ENCODE measurements at places on chromosomes 6 and 20.
A peak's percentile ranks its signal among the peaks of the same experiment; 100 is the strongest.

GRCh38 chr6:48325701-48326100 is 214.7 kb upstream of the PTCHD4 start:
- no peak for DNase-seq

DNA sequence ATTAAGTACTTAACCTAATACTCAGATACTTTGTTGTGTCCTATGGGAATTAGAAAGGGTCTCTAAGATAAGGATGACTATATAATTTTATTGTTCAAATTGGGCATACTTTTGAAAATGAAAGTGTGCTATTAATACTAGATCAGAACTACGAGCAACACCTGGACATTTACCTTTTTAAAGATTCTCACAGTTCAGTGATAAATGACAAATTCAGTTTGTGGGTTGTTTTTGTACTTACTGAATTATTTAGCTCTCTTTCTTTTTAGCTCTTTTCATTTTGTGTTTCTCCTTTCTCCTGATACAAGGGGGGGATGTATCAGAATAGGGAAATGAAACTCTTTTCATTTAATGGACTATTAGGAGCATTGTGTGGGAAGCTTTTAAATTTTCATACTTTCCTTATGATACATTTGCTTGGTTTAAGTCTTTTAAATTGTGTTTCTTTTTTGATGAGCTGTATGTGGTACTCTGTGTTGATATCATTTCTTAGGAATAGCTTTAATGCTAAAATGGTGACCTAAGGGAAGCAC is 47.5 kb downstream of the PHF3 start:
- DNase-seq, result no peak

- no peak for DNase-seq
Observed at GRCh38 chr6:156269751-156270369, 507.3 kb upstream of the ARID1B start.

- DNase-seq, result no peak
Observed at GRCh38 chr6:151147118-151147832, 92.5 kb upstream of the AKAP12 start.

- DNase-seq, result no peak
Observed at GRCh38 chr20:11222243-11222642, 548.4 kb upstream of the JAG1 start.

DNA sequence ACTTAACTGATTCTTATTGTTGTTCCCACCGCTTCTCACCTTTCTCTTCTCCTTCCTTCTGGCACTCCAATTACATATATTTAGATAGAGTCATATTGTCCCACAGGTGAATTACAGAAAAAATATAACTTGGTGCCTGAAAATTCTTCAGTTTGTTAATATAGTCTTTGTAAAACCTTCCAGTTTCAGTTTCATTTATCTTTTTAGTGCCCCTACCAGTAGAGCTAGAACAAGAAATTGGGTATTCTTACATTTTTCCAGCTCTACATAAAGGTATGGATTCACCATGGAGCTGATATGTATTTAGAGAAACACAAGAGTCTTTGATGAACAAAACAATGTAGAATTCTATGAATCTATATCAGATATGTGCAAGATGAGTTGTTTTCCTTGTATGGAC is 10.7 kb downstream of the MANEA start:
- no peak for DNase-seq

DNA sequence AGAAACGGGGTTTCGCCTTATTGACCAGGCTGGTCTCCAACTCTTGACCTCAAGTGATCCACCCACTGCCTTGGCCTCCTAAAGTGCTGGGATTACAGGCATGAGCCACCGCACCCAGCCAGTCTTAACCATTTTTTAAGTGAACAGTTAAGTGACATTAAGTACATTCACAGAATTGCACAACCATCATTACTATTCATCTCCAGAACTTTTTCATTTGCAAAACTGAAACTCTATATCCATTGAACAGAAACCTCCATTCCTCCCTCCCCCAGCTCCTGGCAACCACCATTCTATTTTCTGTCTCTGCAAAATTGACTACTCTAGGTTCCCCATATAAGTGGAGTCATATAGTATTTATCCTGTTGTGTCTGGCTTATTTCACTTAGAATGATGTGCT is 59.7 kb downstream of the PLCB4 start:
- no peak for DNase-seq

DNA sequence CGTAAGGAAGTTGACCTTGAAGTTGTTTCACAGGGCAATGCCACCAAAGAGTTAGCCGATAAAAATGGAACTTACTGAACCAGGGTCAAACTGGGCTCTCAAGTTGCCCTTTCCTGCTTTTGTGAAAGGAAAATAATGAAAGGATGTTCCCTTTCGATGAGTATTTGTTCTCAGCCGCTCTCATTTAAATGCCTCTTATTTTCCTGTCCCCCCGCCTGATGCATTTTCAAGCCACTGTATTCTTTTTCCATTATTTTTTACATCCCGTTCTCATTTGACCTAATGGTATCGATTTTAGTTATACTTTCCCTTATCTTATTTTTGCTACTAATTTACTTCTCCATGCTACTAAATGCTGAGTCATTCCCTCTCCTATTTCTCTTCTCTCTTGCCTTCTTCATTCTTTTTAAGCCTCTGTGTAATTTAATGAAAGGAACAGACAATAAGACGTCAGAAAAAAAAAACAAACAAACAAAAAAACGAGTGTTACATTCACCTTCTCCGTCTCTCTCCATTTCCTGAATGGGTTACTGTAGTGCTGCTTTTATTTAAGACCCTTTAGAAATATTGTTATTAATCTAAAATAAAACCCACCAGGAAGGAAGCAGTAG is 655 bp upstream of the NDUFAF4 start:
- DNase-seq, result no peak

- no peak for DNase-seq
Observed at GRCh38 chr6:5462856-5463255, 201.5 kb downstream of the FARS2 start.

GRCh38 chr6:85506441-85507093 is 56.7 kb downstream of the NT5E start:
- no peak for DNase-seq

DNA sequence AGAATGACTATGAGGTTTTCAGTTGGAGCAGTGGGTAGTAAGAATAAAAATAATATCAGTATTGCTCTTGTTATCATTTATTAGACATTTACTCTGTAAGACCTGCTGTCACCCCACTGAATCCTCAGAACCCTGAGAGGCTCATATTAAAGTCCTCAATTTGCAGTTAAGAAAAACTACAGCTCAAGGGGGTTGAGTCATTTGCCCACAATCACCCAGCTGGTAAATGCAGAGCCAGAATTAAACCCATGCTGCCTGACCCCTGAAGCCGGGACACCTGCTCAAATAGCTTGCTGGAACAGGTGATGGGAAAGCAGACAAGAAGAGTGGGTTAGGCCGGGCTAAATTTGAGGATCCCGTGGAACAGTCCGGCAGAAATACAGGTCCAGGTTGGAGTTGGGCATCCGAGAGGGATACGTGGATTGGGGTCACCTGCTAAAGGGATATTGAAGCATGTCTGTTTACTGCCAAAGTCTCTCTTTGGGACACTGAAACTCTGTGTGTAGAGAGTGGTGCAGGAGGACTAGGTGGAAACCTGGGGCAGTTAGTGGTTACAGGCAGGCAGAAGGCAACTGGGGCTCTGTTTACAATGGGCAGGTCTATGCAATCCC is 344.1 kb downstream of the CDC5L start:
- no peak for DNase-seq

DNA sequence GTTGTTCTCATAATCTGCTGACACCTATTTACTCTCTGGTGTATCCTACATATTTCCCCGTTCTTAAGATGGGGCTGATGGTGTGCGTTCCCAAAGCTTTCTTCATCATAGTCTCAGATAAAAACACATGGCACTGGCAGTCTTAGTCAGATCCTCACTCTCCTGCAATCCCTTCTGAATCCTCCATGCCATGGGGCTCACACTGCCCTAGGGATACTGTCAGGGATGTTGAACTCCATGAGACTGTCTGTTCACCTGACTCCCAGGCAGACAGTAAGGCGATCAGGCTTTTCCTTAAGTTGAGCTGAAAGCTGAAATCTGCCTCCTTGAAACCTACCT is 76.0 kb downstream of the SLX4IP start:
- DNase-seq, result no peak

GRCh38 chr6:10884245-10884972 is 2.4 kb upstream of the SYCP2L start:
- DNase-seq, result no peak

GRCh38 chr6:132830334-132830751 is 16.0 kb downstream of the RPS12 start:
- DNase-seq, result no peak

GRCh38 chr6:27148404-27148795 is 99.1 kb upstream of the PRSS16 start:
- no peak for DNase-seq

GRCh38 chr6:169171951-169172350 is 81.7 kb downstream of the THBS2 start:
- no peak for DNase-seq

DNA sequence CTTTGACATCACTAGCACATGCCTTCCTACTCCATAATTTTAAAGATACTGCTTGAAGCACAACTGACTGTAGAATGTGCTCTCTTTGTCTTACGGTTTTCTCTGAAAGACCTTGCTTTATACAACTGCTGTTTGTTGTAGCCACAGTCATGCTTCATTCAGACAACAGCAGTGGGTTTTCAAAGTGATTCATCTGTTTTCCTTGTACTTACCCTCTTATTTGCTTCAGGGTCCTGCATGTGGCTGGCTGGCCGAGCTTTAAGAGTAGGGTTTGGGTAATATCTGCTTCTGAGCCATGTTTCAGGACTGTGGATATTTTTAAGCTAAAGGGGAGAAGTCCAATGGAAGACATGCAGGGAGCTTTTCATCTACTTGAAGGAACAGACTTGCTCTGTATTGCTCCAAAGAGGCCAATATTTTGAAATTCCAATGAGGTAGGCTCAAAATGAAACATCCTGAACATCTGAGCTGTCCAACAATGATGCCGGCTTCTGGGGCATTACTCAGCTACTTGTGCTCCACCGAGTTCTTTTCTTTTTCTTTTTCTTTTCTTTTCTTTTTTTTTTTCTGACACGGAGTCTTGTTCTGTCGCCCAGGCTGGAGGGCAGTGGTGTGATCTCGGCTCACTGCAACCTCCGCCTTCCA is 160.2 kb upstream of the SGK1 start:
- no peak for DNase-seq

DNA sequence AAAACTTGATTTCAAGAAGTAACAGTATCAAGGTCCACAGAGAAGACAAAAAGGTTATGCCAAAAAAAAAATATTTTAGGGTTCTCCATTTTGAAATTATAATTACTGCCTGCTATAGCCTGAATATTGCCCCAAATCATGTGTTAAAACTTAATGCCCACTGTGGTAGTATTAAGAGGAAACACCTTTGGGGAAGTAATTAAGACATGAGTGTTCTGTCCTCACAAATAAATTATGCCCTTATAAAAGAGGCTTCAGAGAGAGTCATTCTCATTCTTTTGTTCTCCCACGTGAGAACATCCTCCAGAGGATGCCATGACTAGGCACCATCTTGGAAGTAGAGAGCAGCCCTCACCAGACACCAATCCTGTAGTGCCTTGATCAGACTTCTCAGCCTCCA is 66.2 kb downstream of the GMDS start:
- DNase-seq, result no peak

- no peak for DNase-seq
Observed at GRCh38 chr20:61433176-61433575, 181.1 kb downstream of the CDH4 start.

DNA sequence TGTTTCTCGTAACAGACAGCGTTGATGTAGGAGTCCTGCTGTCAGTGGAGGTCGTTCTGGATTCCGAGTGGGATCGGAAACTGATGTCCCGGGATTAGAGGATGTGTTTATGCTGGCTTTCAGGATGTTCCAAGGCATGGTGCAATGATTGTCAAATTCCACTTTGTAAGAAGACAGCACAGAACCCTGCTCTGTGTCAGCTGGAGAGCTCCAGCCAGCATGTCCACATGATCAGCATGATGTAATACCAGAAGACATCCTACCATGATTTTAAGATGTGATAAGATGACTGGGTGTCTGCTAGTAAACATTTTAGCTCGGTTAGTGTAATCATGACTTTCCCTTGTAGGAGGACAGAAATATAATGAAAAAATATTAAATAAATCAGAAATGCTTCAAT is 20.3 kb downstream of the ENPP1 start:
- no peak for DNase-seq

- no peak for DNase-seq
Observed at GRCh38 chr6:138026342-138026741, 80.9 kb downstream of the PERP start.

DNA sequence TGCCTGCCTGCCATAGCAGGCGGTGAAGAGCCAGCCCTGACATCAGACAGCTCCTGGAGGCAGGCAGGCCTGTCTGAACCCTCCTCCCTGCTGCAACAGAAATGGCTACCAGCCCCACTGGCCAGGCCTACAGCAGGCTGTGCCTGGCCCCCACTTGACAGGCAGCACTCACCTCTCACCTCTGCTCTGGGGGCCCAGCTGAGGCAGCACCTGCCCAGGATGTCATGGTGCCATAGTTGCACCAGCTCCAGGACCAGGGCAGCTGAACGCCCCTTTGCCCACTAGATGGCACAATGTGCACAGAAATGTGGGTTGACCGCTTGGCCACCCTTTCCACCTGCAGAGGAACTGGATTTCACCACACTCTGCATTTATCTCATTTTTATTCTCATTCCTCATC is 30.6 kb downstream of the MRPL14 start:
- DNase-seq, result peak; percentile 50

- no peak for DNase-seq
Observed at GRCh38 chr6:69019832-69020231, 384.8 kb downstream of the ADGRB3 start.

DNA sequence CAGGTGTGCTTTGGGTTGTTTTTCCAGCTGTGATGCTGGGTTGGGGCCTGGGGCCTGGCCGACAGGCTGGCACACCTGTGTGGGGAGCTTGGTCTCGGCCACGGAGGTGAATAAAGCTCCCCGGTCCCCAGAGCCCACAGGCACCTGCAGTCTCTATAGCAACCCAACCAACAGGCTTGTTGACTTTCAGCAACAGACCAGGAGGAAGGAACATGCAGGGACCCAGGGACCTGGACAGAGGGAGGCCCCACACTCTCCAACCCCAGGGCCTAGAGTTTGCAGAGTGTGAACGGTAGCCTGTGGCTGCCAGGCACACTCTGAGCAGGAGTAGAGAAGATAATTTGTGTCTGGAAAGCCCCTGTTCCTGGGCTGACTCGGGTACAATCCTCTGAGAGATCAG is 14.6 kb upstream of the SYNJ2 start:
- DNase-seq, result no peak

DNA sequence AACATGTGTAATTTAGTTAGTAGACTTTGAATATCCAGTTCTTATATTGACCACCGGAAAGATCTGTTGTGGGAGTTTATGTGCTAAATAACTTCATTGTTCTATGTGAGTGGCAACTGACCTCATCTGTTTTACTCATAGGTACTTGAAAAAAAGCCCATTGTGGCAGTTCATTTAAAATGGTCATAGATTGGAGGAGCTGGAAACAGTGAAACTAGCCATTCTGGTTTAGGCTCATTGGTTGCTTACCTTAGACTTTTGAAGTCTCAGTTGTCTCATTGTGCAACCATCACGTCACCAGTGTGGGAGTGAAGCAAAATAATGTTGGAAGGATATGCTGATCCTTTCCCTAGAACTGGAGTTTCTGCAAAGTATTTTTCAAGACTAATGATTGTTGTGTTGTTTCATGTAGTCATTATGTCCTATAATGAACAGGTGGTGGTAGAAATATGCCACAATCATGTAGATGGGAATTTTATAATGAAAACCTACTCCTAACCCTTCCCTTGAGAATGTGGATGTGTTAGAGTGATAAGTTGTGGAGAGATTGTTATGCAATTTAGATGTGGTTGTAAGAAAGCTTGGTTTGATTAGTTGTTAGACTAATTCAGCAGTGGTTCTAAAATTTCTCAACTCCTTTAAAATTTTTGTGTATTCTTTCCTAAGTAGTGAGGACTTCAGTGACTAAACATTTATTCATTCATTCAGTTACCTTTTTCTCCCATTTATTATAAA is 18.3 kb downstream of the DSP start:
- DNase-seq, result no peak

Measured in stimulated activated CD4-positive, alpha-beta T cell treated with anti-CD3 and anti-CD28 coated beads, Interleukin-15, amount 100 ng/mL, for 1 hour (primary cell).